Activated CD4-positive, alpha-beta T cell treated with anti-CD3 and anti-CD28 coated beads for 48 hours (primary cell): ENCODE measurements at places on chromosomes 3 and 15.

DNA sequence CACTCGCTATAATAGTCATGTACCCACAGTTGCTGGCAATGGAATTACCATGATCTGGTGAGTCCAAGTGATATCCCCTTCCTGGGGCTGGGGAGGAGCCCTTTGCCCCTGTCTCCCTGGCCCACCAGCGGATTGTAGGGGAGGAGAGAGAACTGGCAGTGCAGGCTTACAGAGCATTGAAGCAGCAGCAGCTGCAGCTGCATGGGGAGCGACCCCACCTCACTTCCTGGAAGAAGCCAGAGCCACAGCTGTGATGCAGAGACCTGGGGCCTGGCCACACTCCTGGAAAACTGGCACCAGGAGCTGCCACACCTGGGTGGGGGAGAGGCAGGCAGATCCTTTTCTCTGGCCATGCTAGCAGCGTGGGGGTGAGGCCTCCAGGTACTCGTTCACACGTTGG is 300.1 kb upstream of the PROK2 start:
- no peak for DNase-seq

DNA sequence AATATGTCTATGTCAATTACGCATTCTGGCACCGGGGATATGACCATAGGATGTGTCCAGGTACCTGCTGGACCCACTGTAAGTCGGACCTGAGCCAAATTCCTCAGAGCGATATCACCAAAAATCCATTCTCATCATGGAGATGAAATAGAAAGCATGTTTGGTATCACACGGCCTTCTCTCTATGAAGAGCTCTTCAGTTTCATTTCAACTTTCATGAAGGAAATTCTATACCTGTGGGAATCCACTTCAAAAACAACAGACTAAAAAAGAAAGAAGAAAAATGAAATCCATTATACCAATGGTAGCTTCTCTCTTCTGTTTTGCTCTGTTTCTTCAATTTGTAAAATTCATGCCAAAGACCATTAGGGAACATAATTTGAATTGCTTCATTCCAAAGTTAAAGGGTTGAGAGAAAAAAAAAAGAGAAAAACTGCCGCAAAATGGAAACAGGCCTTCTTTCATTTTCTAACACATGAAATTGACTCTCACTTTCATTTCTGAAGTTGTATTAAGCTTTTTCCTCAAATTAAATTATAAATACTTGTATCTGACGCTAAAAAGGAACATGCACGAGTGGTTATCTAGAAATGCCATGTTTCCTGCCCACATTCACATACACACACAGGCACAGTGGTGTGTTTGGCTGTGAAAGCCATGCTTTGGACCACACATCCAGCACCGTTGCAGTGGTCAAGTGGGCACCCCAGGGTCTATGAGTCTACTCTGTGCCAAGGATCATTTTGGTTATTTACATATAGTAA is 46.9 kb upstream of the DIPK2A start:
- no peak for DNase-seq

DNA sequence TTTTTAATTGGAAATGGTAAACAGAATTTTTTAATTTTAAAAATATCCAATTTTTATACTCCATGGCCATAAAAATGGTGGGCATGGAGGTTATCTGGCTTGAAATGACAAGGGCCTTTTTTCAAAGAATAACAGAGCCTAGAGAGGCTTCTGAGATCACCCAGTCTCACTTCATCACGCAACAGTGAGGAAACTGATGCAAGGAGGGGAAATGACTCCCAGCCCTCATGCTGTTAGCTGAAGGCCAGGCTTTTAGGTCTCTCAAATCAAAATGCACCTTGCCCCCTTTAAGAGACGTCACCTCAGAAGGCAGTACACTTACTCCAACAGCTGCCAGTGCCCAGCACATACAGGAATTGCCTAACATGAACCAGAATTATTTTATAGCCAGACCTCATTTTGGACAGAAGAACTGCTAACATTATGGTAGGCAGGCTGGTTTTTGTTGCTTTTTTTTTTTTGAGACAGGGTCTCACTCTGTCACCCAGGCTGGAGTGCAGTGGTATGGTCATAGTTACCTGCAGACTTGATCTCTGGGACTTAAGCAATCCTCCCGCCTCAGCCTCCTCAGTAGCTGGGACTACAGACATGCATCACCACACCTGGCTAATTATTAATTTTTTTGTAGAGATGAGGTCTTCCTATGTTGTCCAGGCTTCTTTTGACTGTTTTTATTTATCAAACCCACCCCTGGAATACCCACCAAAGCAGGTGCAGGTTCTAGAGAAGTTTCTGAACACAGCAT is 9.1 kb downstream of the RAB43 start:
- DNase-seq = peak; percentile 66

DNA sequence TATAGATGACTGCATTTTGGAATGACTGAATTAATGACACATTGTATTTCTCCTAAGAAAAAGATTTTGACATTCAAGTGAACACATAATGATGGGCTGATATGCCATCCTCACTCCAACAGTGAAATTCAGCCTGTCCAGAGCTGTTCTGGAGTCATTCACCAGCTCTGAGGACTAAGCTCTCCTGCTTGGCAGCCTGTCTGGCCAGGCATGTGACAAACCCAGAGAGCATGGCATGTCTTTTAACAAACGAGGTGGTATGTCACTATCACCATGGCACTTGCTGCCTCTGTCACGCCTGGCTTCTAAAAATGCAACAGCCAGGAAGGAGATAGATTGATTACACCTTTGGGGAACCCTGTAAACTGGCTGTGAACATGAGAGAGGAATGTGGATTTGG is 1.4 kb downstream of the ACTC1 start:
- no peak for DNase-seq

- DNase-seq = peak; percentile 50
Observed at GRCh38 chr3:11155341-11156025, 1.2 kb downstream of the HRH1 start.

DNA sequence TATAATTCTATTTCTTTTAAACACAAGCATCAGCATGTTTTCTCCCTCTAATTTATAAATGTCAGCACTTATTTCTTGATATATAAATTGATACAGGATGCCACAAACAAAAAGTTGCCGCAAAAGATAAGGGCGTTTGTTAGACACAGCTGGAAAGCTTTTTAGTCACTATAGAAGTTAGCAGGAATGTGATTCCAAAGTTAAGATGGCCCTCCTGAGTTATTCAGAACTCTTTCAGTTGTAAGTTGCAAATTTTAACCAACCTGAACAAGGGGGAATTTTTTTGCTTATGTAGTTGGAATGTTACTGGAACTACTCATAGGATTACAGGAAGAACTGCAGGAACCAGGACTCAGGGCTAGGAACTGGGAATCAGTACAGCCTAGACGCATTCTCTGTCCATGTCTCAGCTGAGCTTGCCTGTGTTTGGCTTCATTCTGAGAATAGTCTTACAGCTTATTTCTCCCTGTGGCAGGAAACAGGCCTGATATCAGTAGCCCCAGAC is 166.3 kb downstream of the VGLL4 start:
- no peak for DNase-seq

GRCh38 chr3:13652728-13653127 is 103.8 kb downstream of the FBLN2 start:
- no peak for DNase-seq

- DNase-seq = peak; percentile 35
Observed at GRCh38 chr3:161854232-161854771, 357.7 kb downstream of the OTOL1 start.

- no peak for DNase-seq
Observed at GRCh38 chr15:69792823-69793222, 304.9 kb downstream of the TLE3 start.

DNA sequence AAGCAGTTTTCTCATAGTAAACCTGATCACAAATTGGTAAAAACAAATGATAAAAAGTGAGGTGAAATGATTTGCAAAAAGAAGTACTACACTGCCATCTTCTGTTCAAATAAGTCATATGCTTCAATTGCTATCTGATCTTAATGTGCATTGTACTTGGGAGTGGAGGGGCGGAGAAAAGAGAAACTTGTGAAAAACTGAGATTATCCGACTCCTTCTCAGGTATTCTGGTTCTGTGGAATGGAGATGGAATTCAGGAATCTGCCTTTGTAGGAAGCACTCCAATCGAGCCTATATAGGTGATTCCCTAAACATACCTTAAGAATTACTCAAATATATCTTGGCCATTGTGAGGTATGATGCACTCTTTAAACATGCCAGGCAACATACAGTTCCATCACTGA is 180.6 kb downstream of the CHL1 start:
- DNase-seq = no peak
